ENCODE measurements at places on chromosomes 1 and 21.
A peak's percentile ranks its signal among the peaks of the same experiment; 100 is the strongest.

- DNase-seq: peak; percentile 9
These were observed 96.4 kb downstream of the UBR4 start for GRCh38 chr1:19113697-19114092.

DNA sequence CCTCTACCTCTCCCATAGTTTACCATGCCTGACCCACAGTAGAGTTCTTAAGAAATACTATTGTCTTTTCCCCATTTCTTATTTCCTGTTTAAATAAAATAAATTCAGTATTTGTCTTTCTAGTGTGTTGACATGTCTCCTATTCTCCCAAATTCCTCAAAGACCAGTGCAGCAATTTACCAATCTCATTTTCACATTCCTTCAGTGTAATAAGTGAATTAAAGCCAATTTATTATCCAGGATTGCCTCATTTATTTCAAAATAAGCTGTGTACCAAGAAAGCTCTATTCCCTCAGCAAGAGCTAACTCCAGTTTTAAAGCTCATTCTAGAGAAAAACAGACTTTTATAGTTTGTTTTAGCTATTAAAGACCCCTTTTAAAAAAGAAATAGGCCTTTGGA lies 49.9 kb downstream of the DISC1 start:
- DNase-seq: no peak

GRCh38 chr1:239987103-239987745 lies 104.5 kb upstream of the FMN2 start:
- no peak for DNase-seq

GRCh38 chr1:20404466-20404865 lies 81.5 kb downstream of the CAMK2N1 start:
- DNase-seq: no peak

DNA sequence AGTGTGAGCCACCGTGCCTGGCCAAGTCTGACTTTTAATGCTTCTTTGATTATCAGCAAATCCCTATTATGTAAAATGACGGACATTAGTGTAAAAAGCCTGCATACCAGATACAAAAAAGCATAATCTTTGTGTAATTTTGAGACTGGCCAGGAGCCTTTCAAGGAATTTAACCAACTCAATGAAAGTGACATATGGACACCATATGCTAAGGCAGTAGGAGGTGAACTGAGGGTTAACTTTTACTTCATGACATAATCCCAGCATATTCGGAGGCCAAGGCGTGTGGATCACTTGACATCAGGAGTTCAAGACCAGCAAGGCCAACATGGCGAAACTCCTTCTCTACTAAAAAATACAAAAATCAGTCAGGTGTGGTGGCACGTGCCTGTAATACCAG lies 94.6 kb downstream of the EIF4G3 start:
- DNase-seq: no peak

GRCh38 chr1:90417126-90417525 lies 300.0 kb downstream of the BARHL2 start:
- no peak for DNase-seq

DNA sequence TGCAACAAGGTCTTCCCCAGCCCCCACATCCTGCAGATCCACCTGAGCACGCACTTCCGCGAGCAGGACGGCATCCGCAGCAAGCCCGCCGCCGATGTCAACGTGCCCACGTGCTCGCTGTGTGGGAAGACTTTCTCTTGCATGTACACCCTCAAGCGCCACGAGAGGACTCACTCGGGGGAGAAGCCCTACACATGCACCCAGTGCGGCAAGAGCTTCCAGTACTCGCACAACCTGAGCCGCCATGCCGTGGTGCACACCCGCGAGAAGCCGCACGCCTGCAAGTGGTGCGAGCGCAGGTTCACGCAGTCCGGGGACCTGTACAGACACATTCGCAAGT lies 3.8 kb downstream of the ZBTB18 start:
- DNase-seq: no peak

GRCh38 chr1:1358433-1359271 lies at the start of gene MXRA8:
MXRA8 (minus strand) TSS chr1:1358555; CDS start chr1:1358504, 51 bp downstream.
- DNase-seq: no peak

- no peak for DNase-seq
These were observed 86.3 kb upstream of the CNIH3 start for GRCh38 chr1:224529844-224530243.

DNA sequence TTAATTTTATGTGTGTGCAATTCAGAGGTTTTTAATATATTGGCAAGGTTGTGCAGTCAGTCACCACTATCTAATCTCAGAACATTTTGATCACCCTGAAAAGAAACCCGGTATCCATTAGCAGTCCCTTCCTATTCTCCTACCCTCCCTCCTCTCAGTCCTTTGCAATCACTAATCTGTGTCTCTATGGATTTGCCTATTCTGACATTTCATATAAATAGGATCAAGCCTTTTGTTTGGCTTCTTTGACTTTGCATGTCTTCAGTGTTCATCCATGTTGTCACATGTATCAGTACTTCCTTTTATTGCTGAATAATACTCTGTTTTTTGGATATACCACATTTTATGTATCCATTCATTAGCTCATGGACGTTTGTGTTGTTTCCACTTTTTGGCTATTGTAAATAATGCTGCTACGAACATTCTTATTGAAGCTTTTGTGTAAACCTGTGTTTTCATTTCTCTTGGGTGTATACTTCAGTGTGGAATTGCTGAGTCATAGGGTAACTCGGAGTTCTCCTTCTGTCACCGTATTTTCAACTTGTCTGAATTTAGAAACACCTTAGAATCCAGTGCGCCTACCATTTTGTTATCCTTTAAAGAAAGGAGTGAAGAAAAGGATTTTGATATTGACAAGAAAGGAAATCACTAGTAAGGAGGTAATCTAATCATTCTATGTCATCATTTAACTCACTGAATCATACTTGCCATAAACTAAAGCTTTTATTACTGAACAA lies 3.4 kb downstream of the CEP85 start:
- no peak for DNase-seq

DNA sequence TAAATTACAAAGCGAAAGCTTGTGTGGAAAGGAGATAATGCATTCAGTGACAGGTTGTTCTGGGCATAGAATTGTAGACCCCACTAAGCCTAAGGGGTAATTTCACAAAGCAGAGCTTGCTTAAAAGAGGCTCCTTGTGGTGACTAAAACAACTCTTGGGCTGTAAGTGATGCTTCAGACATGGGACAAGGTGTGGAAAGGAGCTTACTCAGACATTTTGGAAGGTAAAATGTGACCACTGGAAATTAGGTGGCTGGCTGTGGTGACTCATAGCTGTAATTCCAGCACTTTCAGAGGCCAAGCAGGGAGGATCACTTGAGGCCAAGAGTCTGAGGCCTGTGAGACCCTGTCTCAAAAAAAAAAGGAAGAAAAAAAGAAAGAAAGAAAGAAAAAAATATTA lies 51.1 kb upstream of the LRRC8C start:
- no peak for DNase-seq

- DNase-seq: no peak
These were observed 18.7 kb downstream of the AK4 start for GRCh38 chr1:65166572-65167305.

- DNase-seq: no peak
These were observed 11.5 kb upstream of the KCNAB2 start for GRCh38 chr1:6033986-6034749.

GRCh38 chr1:27643600-27644368 lies 8.8 kb upstream of the FGR start:
- peak; percentile 66 for DNase-seq

- no peak for DNase-seq
These were observed 18.1 kb upstream of the FAM78B start for GRCh38 chr1:166184897-166185296.

GRCh38 chr1:53638360-53639035 lies 100.5 kb downstream of the GLIS1 start:
- no peak for DNase-seq

GRCh38 chr21:39523399-39523798 lies 71.6 kb downstream of the SH3BGR start:
- DNase-seq: no peak

GRCh38 chr1:27102707-27103468 lies 52.0 kb downstream of the SLC9A1 start:
- DNase-seq: peak; percentile 77

- DNase-seq: no peak
These were observed 5.1 kb upstream of the CTSK start for GRCh38 chr1:150813028-150813707.

- no peak for DNase-seq
These were observed 43.6 kb upstream of the A3GALT2 start for GRCh38 chr1:33364565-33364918.

GRCh38 chr1:192311281-192311680 lies 5.5 kb upstream of the RGS21 start:
- DNase-seq: no peak
